Posterior vena cava (tissue), 2 donors: ENCODE measurements at places on chromosomes 13 and 19.

GRCh38 chr19:13830114-13830740 lies 35.0 kb downstream of the ZSWIM4 start:
- no peak for DNase-seq

DNA sequence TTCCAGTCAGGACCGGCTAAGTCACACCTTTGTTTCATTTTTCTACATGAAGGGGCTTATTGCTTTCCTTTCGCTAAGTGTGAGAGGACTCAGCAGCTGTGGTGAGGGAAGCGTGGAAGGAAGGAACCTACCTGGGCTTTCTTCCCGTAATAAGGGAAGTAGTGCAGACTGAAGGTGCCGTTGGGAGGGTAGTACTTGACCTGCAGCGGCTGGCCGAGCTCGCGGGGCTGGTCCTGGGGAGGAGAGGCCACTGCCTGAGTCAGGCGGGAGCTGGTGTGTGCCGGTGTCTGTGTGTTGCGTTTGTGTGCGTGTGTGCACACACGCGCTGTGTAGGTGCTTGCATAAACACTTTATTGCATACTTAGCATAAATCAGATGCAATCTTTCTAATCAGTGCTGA lies 7.7 kb downstream of the ATP4B start:
- DNase-seq: peak; percentile 48

GRCh38 chr19:16034958-16035560 lies 41.2 kb upstream of the TPM4 start:
- peak; percentile 76 for DNase-seq

GRCh38 chr13:43648733-43649132 lies 138.0 kb downstream of the ENOX1 start:
- no peak for DNase-seq

DNA sequence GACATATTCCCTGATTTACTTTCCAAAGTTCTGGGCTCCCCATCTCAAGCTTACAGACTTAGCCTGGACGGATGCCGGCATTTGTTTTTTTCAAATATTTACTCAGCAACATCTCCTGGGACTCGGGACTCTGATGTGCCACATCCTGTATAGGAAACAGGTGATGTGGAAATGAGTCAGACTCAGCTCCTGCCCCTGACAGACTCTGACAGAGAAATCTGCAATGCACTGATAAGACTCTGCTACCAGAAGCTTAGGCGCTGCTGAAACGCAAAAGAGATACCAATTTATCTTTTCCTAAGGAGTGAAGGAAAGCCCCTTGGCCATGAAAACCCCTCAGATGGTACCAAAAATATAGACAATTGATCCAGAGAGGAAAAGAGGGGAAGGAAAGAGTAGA lies 16.2 kb downstream of the LAIR2 start:
- DNase-seq: no peak

- no peak for DNase-seq
Measured at GRCh38 chr13:21238267-21238666, 61.8 kb downstream of the MRPL57 start.

- DNase-seq: no peak
Measured at GRCh38 chr13:76316998-76317527, 569.1 kb downstream of the KCTD12 start.
